ENCODE measurements at places on chromosomes 6 and 20.

DNA sequence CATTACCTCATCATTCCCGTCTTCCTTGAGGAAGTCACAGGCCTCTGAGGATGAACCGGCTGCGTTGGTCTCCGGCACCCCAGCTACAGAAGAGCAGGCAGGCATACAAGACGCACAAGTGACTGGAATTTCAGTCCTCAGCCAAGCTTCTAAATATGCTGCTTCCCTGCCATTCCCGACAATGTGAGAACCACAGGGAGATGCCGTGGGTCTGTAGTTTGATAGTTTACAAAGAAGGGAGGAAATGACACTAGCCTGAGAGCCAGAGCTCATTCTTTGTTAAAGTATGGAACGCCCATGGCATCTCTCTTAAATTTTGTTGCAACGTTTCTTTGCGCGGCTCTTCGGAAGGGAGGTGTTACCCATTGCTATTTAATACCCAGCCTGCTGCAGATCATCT is 25.7 kb downstream of the HEBP2 start:
- H3K27me3 ChIP-seq = no peaks in the 10 kb centered on the region
- H3K27ac ChIP-seq = peak overlapping the region; percentile 83
- no peaks in the 10 kb centered on the region for H3K36me3 ChIP-seq
- peaks cover 68% of the 10 kb centered on the region for H3K4me1 ChIP-seq

- H3K36me3 ChIP-seq = no peaks in the 10 kb centered on the region
- H3K4me3 ChIP-seq = no peak overlapping the region
- no peak for DNase-seq
- H3K27me3 ChIP-seq = no peaks in the 10 kb centered on the region
- no peaks in the 10 kb centered on the region for H3K4me1 ChIP-seq
Measured at GRCh38 chr20:37375227-37375626, 29.3 kb downstream of the SRC start.

DNA sequence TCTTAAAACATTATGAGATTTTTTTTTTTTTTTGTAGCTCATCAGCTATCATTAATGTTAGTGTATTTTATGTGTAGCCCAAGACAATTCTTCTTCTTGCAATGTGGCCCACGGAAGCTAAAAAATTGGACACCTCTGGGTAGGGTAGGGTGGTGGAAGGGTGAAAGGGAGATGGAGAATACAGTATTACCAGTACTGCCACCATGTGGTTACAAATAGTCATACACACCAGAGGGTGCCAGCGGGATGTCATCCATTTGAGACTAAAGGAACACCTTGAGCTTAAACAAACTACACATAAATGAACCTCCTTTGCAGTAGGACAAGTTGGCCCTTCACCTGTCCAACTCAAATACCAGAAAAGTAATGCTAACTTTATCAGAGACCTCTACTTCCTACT is 601.9 kb downstream of the HTR1B start:
- no peak for DNase-seq
- no peak overlapping the region for H3K27ac ChIP-seq
- H3K4me3 ChIP-seq = no peak overlapping the region
- H3K4me1 ChIP-seq = peaks cover 7% of the 10 kb centered on the region
- no peaks in the 10 kb centered on the region for H3K27me3 ChIP-seq

DNA sequence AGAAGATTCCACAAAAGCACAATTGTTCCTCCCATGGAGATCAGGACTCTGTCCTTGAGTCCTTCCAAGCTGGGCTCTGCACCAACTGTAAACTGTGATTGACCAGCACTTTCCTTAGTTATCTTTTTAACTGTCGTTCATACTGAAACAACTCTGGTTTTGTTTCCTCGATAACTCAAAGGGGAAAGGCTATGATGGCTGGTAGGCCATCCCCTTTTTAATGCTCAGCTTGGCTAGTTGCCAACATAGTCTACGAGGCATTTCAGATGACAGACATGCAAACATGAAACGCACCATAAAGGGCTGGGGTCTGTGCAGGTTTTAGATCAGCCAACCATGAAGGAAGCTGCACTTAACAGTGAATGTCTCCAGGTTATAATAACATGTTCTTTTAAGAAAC is 497.1 kb upstream of the ARID1B start:
- DNase-seq = no peak
- H3K4me3 ChIP-seq = no peak overlapping the region
- H3K27me3 ChIP-seq = no peaks in the 10 kb centered on the region
- H3K36me3 ChIP-seq = no peaks in the 10 kb centered on the region
